ENCODE measurements at places on chromosomes 6 and 20.

- DNase-seq: no peak
These were observed 40.4 kb downstream of the CPNE5 start for GRCh38 chr6:36798852-36799251.

- DNase-seq: no peak
These were observed 23.0 kb downstream of the APCDD1L start for GRCh38 chr20:58492074-58492718.

DNA sequence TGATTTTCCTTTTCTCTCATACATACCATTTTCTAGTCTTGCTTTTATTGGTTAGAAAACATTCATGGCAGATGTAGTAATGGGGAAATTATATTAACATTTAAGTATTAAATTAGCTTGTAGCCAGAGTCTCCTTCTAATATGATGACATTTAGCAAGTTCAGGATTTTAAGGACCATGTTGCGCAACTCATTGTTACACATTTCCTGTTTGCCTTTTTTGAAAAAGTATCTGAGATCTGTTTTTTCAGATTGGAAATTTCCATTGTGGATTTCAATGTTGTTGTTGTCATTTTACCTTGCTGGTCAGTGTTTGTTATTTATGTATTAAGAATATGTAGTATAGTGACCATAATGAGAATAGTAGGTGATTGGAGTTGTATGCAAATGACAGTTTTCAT, 38.7 kb downstream of the CDKAL1 start:
- DNase-seq: no peak

- no peak for DNase-seq
These were observed 5.6 kb upstream of the UCKL1 start for GRCh38 chr20:63961664-63962425.

- no peak for DNase-seq
These were observed 59.0 kb upstream of the THEMIS start for GRCh38 chr6:127959869-127960268.

GRCh38 chr6:13377054-13377758, 48.9 kb upstream of the TBC1D7 start:
- DNase-seq: no peak

DNA sequence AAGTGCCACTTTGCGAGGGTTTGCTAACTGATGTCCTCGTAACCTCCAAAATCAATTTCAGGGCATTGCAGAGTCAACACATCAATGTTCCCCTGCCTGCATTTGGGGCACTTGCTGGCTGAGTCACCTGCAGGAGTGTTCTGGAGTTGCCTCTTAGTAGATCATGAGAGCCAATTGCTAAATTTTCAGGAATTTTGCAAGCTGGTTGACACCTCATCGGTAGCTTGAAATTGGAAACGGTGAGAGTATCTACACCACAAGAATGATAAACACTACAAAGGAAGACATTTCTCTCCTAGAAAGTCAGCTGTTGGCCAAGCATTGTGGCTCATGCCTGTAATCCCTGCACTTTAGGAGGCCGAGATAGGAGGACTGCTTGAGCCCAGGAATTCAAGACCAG, 10.8 kb upstream of the BFSP1 start:
- DNase-seq: no peak

DNA sequence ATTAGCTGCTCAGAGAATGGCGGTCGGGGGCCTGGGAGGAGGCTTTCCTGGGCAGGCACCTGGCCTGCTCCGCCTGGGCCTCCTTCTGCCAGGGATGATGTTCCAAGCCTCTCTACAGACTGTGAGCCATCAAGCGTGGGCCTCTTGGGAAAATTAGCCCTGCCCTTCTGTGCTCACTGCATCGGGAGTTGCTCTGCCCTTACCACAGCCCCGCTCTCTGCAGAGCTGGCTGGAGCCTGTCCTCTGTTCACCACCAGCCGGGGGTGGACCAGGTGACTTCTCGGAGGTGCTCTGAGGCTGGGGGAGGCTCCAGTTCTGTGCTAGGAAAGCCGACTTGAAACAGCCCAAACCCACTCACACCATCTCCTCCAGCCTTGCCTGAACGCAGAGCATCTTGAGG, 24.2 kb downstream of the MDGA1 start:
- no peak for DNase-seq

DNA sequence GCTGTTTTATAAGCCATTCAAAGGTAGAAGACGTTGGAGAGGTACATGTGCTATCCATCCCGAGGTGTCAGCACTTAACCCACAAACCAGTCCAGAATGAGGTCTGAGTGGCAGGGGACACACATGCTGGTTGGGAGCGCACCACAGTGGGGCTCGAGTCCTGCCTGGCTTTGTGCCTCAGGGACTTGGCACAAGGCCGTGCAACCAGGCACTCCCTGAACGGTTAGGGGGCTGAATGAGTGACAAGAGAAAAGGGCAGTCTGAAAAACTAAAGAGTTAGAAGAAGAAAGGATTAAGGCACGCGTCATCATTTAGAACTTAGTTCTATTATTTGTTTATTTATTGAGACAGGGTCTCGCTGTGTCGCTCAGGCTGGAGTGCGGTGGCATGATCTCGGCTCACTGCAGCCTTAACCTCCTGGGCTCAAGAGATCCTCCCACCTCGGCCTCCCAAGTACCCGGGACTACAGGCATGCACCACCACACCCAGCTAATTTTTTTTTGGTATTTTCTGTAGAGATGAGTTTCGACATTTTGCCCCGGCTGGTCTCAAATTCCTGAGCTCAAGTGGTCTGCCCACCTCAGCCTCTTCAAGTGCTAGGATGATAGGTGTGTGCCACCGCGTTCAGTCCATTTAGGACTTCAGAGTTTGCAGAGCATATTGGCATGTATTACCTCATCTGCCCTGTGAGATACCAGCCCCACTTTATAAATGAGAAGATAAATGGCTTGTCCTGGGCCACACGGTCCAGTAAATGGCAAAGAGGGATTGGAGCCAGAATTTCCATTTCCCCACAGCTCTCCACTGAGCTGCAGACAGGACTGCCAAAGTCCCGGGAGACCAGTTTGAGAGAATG, 47.4 kb upstream of the IRF4 start:
- no peak for DNase-seq

GRCh38 chr6:158011980-158012566, 30.4 kb downstream of the SYNJ2 start:
- DNase-seq: no peak

DNA sequence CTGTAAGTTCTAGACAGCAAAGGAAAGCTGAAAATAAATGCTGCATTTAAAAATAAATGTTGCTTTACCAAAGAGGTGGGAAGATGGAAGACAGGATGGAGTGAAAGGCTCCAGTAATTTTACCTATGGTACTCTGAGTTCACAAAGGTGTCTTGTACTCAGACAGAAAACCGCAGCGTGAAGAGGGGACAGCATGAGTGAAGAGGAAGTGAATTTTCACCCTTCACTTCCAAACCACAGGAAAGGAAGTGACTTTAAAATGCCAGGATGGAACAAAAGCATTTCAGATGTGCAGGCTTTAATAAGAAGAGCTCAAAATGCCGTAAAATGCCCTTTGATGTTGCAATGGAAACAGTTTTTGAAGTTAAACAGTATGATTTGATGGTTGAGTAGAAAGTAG, 91.2 kb upstream of the TINAG start:
- no peak for DNase-seq

DNA sequence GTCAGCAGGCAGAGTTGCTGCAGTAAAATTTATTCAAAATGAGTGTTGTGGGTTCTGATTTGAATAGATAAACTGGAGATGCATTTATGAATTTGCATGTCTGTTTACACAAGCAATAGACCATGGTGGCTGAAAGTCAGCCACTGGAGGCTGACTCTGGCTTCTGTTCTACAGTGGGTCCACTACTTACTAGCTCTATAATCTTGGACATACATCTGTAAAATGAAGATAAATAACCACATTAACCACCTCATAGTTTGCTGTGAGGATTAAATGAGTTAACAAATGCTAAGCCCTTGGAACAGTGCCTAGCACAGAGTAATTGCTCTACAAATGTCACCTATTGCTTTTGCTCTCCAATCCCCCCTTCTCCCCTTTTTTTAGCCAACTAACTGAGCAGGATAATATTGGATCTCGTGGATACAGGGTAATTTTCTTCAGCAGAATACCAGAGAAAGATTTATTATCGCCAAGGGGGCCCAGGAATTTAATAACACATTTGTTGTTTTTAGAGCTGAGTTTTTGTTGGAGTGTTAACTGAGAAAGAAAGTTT, 1.4 kb upstream of the PM20D2 start:
- peak; percentile 70 for DNase-seq

GRCh38 chr6:44498436-44498835, 110.9 kb downstream of the CDC5L start:
- no peak for DNase-seq

- no peak for DNase-seq
These were observed 7.3 kb upstream of the ITPR3 start for GRCh38 chr6:33613795-33614168.

DNA sequence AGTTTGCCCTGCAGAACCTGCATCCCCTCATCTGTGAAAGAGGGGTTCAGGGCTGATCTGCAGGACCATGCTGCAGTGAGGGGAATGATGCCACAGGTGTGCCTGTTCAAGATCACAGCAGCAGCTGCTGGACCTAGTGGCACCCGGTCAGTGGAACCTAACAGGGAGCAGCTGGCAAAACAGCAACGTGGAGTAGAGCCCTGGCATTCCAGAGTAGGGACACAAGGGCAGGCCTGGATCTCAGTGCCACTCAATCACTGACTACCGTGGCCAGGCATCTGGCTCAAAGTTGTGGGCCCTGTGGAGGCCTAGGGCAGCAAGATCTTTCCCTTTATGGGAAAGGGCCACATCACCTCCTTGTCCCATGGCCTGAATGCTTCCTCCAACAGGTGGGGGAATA, 62.2 kb downstream of the INSM1 start:
- DNase-seq: no peak

- no peak for DNase-seq
These were observed 523.1 kb downstream of the HTR1B start for GRCh38 chr6:76940191-76940590.

GRCh38 chr20:63701329-63702035, 5.0 kb downstream of the TNFRSF6B start:
- DNase-seq: no peak

GRCh38 chr6:70258483-70258882, 44.4 kb downstream of the COL9A1 start:
- DNase-seq: no peak

DNA sequence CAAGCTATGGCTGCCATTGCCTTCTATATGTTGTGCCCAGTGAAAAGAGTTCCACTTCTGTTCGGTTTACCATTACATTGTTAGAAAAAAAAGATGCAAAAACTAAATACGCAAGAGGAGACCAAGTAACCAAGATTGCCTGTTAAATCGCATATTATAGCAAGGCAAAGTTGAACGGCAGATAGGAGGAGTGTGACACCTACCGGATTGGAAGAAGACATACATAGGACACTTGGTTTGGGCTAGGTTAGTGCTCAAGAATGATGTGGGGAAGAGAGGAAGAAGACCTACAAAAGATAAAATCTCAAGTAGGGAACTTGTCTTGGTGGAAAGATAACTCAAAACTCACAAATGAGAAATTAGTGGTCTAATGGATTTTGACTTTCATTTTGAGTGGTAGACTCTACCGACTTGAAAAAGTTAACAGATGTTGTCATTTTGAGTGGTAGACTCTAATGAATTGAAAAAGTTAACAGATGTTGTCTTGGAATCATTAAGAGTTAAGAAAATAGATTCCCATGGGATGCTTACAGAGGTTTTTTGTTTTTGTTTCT, 95.5 kb downstream of the F13A1 start:
- no peak for DNase-seq

DNA sequence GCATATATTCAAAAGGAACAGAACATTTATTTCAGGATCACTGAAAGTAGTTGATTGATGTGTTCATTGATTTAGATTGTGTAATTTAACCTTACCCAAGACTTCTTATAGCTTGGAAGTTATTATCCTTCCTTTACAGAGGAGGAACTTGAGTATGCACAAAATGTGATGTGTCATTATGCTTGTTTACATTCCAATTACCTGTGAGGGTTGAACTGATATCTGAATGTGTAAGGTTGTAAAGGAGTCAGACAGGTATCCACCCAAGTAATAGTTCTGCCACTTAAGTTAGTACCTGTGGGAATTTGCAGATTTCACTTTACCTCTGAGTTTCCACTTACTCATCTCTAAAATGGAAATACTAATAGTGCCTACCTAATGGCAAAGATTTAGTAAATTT, 668.2 kb downstream of the DOK5 start:
- DNase-seq: no peak

DNA sequence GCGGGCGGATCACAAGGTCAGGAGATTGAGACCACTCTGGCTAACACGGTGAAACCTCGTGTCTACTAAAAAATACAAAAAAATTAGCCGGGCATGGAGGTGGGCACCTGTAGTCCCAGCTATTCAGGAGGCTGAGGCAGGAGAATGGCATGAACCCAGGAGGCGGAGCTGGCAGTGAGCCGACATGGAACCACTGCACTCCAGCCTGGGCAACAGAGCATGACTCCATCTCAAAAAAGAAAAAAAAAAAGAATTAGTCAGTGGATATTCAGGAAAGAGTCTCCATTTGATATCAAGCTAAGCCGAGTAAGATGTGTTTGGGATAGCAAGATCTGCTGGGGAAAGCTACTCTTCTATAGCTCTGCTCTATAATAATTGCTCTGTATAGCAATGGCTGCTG, 41.0 kb downstream of the MOCS1 start:
- no peak for DNase-seq

DNA sequence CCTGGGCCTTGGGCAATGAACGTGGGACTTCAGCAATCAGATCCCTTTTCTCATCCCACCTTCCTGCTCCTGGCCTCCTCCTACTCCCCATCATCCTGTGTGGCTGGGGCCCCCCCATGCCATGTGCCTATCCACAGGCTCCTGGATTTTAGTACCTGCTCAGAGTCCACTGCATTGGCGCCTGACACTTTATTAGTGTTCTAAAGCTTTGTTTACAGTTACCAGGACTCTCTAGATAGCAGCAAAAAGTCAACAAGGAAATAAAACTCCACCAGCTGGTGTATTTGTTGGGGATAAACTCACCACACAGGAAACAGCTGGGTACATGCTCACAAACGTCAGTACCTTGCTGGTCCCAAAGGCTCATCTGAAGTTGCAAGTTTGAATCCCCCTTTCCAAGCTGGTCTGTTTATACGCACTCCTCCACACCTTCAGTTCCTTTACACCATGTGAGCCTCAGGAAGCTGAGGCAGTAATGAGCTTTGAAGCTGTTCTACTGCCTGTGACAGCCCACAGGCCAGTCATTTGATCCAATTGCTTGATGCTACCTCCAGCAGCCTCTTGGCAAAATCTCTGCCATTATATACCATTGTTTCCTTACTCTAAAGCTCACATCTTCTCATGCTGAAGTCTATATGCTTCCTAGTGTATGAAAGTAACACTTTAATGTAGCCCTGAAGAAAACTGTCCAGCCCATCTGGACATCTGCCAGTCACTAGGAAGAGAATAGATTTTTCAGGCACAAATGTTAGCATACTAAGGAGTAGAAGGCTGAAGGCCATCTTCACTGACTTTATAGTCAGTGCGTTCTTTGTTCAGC, 76.6 kb downstream of the ANKEF1 start:
- DNase-seq: no peak

- DNase-seq: no peak
These were observed 527.5 kb upstream of the ID4 start for GRCh38 chr6:19309661-19310060.

DNA sequence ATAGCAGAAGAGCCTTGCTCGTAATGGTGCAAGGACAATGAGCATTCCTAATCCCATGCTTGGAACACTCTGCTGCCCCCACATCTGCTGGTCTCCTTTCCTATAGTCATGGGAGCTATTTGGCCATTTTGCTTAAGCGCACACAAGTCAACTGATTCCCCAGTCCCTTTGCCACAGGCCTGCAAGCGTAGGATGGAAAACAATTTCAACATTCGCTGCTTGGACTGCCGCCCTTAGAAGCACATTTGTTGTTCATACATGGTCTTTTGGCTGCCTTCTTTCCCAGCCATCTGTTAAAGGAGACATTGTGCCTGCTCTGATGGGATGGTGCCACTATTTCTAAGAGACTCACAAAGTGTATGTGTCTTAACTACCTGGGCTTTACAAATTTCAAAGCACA, 96.9 kb downstream of the RFX6 start:
- DNase-seq: no peak
